ENCODE measurements at places on chromosomes 4 and X. TPM values are rescaled to one million over a fixed set of nuclear protein-coding genes. Genes with fewer than 3 reads are reported as not detected.

Gene CABS1
- not detected for total RNA-seq

Gene CPZ
- 24.4 TPM for total RNA-seq

Gene DNAAF6
- total RNA-seq: not detected

Gene XKRX
- 0.07 TPM for total RNA-seq

Gene CPE
- total RNA-seq: 101 TPM

Gene OPHN1
- 5.9 TPM for total RNA-seq

Gene MMGT1
- 19.9 TPM for total RNA-seq

Gene P2RY10
- total RNA-seq: not detected

Gene SHISA3
- total RNA-seq: 12.9 TPM

Gene GIMD1
- total RNA-seq: not detected

Gene CLTRN
- total RNA-seq: 0.36 TPM

Gene SATL1
- not detected for total RNA-seq

Gene CBLL2
- not detected for total RNA-seq

Gene SSX4B
- not detected for total RNA-seq

Gene TREX2
- 1.7 TPM for total RNA-seq

Gene FBXO8
- 26.0 TPM for total RNA-seq

Gene XPNPEP2
- total RNA-seq: 1.2 TPM

Gene AMER1
- total RNA-seq: 2.6 TPM

Gene IBSP
- total RNA-seq: 1.9 TPM

Gene LAMTOR3
- total RNA-seq: 36.8 TPM

Gene TMEM33
- 65.9 TPM for total RNA-seq

Gene RASSF6
- 0.03 TPM for total RNA-seq

Gene ZBED1
- total RNA-seq: 27.1 TPM

Gene KLF8
- total RNA-seq: 2.2 TPM
